GM12865 (cell line): ENCODE measurements at places on chromosomes 7 and 10.

DNA sequence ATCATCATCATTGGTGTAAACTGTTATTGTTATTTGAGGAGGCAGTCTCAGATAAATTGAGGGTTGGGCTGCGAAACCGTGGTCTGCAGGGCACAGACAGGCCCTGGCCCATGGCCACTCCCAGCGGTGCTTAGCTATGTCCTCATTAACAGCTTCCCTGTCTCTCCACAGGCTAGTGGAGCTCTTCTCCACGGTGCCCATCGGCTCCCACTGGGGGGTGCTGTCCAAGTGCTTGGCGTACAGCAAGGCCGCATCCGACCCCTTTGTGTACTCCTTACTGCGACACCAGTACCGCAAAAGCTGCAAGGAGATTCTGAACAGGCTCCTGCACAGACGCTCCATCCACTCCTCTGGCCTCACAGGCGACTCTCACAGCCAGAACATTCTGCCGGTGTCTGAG is 21.6 kb downstream of the GPR26 start:
- no peak for DNase-seq

DNA sequence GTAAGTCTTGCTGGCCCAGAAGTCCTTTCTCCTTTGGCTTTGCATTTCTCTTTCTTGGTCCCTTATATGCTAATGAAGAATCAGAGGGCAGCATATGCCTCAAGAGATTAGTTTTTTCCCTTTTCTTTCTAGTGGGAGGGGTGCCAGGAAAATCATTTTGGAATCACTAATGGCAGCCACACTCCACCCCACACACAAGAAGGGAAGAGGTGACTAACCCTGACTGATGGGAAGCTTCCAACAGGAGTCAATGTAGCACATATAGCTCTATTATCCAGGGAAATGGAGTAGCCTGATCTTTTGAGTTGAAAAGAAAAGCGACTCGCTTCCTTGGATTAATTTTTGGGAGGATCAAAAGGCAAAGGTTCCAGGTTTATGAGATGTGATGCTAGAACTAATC is 225.3 kb downstream of the KIF20B start:
- DNase-seq: no peak

DNA sequence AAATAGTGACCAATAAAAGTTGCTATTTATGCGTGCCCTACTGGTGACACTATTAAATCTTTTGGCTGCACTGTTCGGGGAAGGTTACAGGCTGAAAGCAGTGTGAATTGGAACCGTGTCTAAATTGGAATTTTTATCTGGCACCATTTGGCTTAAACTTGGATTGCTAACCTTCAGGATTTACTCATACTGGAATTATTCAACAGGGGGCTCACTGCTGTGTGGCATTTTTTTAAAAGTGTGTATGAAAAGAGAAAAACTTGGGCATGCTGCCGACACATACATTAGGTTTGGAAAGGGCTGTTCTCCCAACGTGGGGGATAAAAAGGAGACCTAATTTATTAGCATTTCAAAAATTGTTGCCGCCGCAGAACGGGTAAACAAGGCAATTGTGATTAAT is 537.9 kb upstream of the MGMT start:
- no peak for DNase-seq

GRCh38 chr7:122018032-122018431 is 126.0 kb downstream of the AASS start:
- DNase-seq: no peak

DNA sequence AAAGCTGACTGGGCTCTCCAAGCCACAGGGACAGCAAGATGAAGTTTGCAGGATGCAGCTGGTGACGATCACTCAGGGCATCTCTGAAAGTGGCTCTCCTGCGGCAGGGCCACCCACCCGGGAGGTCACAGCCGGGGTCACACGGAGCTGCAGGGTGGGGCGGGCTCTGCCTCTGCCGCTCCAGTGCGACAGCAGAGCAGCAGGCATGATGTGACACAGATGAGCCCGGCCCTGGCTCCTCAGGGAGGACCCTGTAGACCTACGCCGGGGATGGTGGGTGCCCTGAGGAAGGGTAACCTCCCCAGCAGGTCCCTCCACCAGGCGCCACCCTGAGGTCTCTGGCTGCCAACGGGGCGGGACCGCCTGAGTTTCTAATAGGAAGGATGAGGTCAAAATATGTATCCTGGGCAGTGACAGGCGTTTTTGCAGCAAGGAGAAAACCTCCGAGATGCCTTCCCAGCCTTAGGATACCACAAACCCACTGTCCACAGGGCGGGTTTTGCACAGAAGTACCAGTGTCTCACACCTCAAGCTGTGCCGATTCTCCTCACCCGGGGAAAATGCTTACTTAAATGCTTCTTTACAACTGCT is 114.8 kb upstream of the DIP2C start:
- no peak for DNase-seq

GRCh38 chr7:132934017-132934416 is 147.9 kb downstream of the CHCHD3 start:
- peak; percentile 26 for DNase-seq
